ENCODE measurements at places on chromosomes 11 and 22. TPM values are rescaled to one million over a fixed set of nuclear protein-coding genes. Genes with fewer than 3 reads are reported as not detected.

The C11orf42 gene
- not detected for total RNA-seq

The TSPAN18 gene
- total RNA-seq, result 17.1 TPM

The TMA7B gene
- total RNA-seq, result 9.3 TPM

The MB gene
- not detected for total RNA-seq
